ENCODE measurements at places on chromosomes 12 and 14. TPM values are rescaled to one million over a fixed set of nuclear protein-coding genes. Genes with fewer than 3 reads are reported as not detected.

GRCh38 chr12:3247077-3247476 lies 169.9 kb downstream of the TSPAN9 start:
- no peak for DNase-seq

GRCh38 chr12:105352052-105352451 lies 21.6 kb downstream of the C12orf75 start:
- DNase-seq, result no peak

MAPKAPK5 gene
- 33.8 TPM for total RNA-seq

HSPB8 gene
- 4.2 TPM for total RNA-seq

DNA sequence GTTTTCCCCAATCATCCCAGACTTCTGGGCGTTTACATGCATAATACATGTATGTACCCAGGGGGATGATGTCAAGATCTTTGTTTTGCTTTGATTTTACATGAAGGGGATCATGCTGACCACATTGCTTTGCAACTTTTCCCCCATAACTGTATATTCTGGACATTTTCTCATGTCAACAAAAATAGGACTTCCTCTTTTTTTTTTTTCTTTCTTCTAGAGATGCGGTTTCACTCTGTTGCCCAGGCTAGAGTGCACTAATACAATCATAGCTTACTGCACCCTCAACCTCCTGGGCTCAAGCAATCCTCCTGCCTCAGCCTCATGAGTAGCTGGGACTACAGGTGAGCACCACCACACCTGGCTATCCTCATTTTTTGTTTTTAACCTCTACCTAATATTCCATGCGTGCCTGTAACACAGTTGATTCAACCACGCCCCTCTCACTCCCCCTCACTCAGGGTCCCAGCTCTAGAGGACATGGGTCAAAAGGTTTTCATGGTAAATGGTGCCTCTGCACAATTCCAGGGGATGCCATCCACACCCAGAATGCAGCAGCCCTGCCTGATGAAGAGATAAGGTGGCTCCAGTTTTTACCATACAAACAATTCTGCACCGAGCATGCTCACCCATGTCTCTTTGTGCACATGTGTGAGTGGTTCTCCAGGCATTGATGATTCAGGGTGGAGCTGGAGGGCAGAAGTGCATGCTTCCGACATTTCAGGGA lies 32.0 kb upstream of the CIPC start:
- no peak for DNase-seq

SYNDIG1L gene
- 1.1 TPM for total RNA-seq

CFAP54 gene
- total RNA-seq, result 5.9 TPM

- DNase-seq, result no peak
Observed at GRCh38 chr12:64521833-64522232, 69.9 kb downstream of the TBK1 start.
